ENCODE measurements at places on chromosomes 7 and 10.
A peak's percentile ranks its signal among the peaks of the same experiment; 100 is the strongest.

GRCh38 chr10:20363684-20364083 lies 533.4 kb downstream of the NEBL start:
- DNase-seq = no peak

- DNase-seq = no peak
Observed at GRCh38 chr7:99607548-99607947, 9.2 kb upstream of the ZSCAN25 start.

DNA sequence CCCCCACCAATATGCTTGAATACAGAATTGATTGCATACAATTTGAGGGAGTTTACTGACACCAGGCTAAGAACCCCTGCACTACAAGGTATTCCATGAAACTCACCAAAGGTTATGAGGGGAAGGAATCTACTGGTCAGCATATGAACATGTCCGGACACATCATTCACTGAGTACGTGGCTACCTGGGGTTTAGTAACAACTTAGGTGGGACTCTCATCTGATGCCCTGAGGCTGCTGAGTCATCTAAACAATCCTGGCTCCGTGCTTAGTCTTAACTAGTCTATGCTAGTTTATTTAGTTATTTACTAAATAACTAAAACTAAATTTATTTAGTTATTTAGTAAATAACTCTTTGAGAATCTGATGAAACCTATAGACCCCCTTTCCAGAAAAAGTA lies 11.3 kb downstream of the PI4K2A start:
- DNase-seq = no peak

- DNase-seq = no peak
Observed at GRCh38 chr10:116857156-116857555, 7.9 kb downstream of the ENO4 start.

DNA sequence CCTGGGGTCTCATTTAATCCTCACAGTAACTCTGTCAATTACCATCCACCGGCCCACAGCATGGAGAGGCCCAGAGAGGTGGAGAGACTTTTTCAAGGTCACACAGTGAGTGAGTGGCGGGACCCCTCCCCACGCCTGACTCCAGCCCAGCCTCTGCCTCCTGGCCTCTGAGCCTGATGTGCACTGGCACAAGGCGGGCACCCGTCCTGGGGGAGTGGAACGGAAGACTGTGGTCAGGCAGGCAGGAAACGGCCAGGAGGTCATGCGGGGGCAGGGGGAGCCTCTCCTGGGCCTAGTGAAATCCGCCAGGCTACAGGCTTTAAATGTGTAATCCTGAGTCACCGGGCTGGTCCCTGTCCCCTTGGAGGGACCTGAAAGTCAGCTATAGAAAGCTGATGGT lies 32.2 kb downstream of the ZCCHC24 start:
- DNase-seq = no peak

DNA sequence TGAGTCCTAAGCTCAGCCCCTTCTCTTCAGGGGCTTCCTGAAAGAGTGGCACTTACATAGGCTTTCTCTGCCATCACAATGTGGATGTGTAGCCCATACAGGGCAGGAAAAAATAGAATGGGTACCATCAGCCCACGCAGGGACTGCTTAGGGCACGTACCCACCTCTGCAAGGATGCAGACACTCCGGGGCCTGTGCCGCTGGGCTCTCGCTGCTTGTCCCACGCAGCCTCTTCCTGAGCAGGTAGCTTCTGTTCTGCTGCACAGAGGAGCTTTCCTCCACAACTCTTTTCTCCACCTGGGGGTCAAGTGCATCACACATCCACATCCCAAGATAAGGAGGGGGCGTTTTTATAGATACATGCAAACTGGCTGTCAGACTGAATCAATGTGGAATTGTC lies 34.3 kb downstream of the FRMPD2 start:
- no peak for DNase-seq

DNA sequence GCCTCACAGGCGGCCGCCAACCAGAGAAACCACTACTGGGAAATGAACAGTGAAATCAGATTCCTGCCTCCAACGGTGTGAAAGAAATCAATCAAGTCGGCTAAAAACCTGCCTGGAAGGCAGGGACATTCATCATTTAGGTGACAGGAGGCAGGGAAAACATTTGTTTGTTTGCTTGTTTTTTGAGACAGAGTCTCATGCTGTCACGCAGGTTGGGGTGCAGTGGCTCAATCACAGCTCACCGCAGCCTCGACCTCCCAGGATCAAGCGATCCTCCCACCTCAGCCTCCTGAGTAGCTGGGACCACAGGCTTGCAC lies 30.5 kb downstream of the AP5Z1 start:
- DNase-seq = no peak

DNA sequence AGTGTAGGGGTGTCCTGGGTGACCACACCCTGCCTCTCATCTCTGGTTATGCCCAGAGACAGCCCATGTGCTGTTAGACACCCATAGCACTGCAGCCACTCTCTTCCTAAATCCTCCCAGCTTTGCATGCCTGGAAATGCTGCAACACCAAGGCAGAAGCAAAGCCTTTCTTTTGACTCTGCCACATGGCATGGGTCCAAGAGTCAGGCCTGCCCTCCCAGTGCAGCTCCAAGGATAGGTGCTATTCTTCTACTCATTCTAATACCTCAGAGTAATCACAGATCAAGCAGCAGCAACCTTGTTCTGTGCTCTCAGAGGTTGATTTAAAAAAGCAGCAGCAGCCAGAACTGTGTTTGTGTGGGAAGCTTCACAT lies 23.4 kb downstream of the FRMPD2 start:
- DNase-seq = peak; percentile 54

Measured in DMS79 treated with DMSO at 0.1 percent for 48 hours (cell line).